ENCODE measurements at places on chromosomes 7 and 10. TPM values are rescaled to one million over a fixed set of nuclear protein-coding genes. Genes with fewer than 3 reads are reported as not detected.
A peak's percentile ranks its signal among the peaks of the same experiment; 100 is the strongest.

INA gene
- not detected for total RNA-seq

TRIM24 gene
- 15.0 TPM for total RNA-seq

HPSE2 gene
- not detected for total RNA-seq

ADRA2A gene
- 0.83 TPM for total RNA-seq

MRLN gene
- not detected for total RNA-seq

ARMC3 gene
- total RNA-seq: not detected

CRPPA gene
- 10.1 TPM for total RNA-seq

TMEM176A gene
- 99.0 TPM for total RNA-seq

ETV1 gene
- total RNA-seq: 36.3 TPM

GRCh38 chr7:30182814-30183213 is 48.0 kb downstream of the MTURN start:
- no peak for DNase-seq

DNA sequence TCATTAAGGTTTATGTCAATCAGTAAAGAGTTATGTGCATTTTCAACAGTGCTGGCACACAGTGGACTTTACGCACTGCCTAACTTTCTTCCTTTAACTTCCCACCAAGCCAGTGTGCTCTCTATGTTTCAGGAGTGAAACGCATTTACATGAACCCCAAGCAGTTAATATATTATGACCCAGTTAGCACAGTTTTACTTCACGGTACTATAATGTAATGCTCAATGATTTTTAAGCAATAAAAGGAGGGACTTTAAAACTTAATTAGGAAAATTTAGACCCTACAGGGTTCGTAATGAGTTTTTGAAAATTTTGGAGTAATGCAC is 100.3 kb downstream of the C10orf90 start:
- no peak for DNase-seq

- DNase-seq: no peak
Measured at GRCh38 chr7:2116448-2116810, 116.3 kb downstream of the MAD1L1 start.

GRCh38 chr7:134313543-134313942 is 3.2 kb downstream of the SLC35B4 start:
- DNase-seq: no peak

GRCh38 chr10:127013211-127013656 is 108.0 kb downstream of the DOCK1 start:
- DNase-seq: peak; percentile 50

- DNase-seq: no peak
Measured at GRCh38 chr7:15764851-15765382, 78.4 kb upstream of the MEOX2 start.

GRCh38 chr10:36265741-36266140 is 623.6 kb upstream of the FZD8 start:
- no peak for DNase-seq

DNA sequence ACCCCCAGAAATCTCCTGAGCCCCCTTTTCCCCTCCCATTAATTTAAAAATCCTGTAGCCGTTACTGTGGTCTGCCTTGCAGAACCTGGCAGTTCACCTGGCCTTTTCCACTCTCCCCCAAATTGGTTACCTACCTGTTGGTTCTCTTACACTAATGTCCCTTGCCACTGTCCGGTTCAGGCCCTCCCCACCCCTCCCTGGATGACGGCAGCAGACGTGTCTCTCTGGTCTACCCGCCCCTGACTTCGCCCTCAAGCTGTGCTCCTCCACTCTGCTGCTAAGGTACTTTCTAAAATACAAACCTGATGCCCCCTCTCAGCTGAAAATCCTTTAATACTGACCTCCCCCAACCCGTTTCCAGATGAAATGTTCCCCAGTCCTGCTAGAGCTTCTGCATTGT is 15.6 kb upstream of the SH3PXD2A start:
- no peak for DNase-seq

DNA sequence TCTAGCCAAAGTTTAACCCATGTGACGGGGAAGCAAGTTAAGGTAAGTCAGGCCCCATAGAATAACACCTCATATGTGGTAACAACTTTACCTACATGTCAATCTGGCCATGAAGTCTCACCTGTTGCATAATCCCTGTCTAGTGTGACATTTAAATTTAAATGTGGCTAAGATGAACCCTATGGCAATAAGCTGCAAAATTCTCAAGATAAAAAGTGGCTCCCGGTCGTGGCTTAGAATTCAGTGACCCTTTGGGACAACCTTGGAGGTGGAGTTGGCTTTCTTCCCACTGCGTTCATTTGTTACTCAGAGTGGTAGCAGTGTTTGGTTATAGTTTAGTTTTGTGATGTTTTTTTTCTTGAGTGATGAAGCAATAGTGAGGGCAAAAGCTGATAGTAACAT is 90.6 kb downstream of the ARID5B start:
- peak; percentile 40 for DNase-seq

- no peak for DNase-seq
Measured at GRCh38 chr10:91758303-91759146, 39.7 kb upstream of the TNKS2 start.

DNA sequence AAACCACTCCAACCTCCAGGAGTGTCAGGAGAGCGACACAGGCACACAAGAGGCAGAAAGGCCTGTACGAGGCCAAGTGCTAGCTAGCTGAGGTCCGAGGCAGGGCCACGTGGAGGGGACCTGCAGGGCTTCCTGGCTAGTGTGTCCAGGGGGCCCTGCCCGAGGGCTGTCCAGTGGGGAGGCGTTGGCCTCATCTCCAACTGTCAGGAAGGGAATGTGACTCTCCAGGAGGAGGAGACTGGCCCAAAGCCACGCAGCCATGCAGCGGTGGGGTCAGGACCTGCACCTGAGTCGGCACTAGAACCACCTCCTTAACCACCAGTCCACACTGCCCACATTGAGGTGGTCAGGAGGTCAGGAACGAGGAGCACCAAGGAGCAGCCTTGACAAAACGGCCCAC is 32.3 kb upstream of the FXYD4 start:
- DNase-seq: no peak

DNA sequence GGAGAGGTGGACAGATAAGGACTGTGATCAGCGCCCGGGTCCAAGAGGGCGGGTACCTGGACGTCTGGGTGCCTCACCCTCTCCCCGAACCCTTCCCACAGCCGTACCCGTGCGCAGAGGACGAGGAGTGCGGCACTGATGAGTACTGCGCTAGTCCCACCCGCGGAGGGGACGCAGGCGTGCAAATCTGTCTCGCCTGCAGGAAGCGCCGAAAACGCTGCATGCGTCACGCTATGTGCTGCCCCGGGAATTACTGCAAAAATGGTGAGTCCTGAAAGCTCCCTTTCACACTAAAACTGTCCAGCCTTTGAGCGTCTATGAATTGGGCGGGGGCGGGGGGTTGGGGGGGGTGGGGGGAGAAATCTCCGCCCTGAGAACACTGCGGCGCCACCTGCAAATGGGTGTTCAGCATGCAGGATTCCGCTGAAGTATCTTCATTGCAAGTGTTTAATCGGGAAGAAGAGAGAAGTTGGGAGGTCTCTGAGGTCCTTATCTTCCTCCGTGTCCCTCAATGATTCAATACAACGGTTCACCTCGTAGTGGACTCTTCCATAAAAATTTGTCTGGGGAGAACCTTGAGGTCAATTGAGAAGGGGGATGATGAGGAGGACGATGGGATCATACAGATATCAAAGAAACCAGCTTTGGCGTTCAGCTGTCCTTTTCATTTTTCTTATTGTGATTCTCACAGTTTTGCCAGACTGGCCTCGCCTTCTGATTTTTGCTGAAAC is 906 bp downstream of the DKK1 start:
- DNase-seq: peak; percentile 14

DNA sequence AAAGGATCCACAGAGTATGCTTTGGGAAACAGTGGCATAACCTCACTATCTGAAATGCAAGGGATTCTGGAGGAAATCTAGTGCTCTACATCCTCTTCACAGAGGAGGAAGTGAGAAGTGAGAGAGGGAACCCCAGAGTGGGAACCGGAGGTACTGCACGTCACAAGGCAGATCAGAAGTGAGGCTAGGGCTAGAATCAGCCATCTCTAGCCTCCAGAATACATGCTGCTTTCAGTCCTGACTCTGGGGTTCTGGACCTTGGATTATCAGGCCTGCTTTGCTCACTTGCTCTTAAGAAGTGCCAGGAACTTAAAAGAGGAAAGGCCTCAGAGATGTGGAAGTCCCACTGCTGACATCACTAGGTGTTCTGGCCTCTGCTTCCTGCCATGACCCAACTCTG is 25.7 kb downstream of the ZNF503 start:
- no peak for DNase-seq

Measured in right cardiac atrium (tissue), 5 donors.